Forelimb muscle (tissue), 1 donor: ENCODE measurements at places on chromosomes 4 and X.

DNA sequence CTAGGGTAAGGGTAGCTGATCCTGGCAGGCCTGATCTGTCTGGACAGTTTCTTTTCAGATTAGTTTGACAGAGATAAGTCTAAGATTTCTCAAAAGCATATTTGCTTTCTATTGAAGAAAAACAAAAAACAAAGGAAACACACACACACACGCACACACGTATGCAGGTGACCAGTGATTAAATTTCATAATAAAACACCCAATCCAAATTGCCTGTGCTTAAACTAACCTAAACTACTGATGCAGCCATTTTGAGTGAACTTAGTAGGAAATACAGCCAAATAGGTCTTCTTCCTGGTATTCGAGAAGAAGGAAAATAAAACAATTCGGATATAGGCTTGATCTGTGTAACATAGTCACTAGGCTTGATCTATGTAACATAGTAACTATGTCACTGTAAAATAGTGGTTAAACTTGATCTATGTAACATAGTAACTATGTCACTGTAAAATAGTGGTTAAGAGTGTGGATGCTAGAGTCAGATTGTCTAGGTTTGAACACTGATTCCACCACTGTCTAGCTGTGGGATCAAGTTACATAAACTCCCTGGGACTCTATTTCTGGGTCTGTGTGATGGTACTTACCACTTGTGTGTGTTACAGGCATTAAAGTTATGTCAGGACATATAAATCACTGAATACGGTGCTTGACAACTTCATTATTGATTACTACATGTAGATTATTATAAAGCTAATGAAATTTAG lies 9.8 kb upstream of the CCNG2 start:
- DNase-seq = no peak

DNA sequence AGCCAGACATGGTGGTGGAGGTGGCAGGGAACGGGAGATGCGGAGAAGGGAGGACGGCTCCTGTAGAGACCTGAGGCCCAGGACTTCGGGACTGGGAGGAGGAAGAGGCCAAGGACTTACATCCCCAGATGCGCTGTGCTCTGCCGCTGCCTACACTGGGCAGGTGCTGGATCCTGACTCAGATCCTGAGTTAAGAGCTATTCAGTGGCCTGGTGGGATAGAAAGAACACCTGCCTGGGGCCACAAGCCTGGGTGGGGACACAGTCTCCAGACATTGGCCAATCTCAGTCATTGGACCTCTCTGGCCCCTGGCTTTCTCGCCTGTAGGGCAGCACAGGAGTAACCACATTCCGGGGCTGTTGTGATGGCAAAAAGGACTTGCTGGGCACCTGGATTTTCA lies 10.9 kb upstream of the MSX1 start:
- DNase-seq = no peak

GRCh38 chr4:142324572-142324971 lies 521.5 kb downstream of the INPP4B start:
- DNase-seq = no peak

DNA sequence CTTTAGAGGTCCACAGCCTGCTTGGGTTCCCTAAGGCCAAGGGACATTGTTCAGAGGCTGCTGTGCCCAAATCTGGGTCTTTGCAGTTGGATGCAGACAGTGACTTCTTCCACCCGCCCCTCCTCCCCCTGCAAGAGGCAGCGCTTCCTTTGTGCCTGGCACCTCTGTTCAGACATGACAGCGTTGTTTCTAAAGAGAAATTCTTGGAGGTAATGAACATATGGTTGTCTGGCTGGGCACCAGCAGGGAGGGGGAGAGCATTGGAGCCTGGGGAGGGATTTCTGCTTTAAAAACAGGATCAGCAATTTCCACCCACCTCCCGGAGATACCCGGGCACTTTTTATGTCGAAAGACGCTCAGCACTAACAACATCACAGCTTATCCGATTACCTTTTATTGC lies 51.5 kb downstream of the PSAPL1 start:
- DNase-seq = no peak

DNA sequence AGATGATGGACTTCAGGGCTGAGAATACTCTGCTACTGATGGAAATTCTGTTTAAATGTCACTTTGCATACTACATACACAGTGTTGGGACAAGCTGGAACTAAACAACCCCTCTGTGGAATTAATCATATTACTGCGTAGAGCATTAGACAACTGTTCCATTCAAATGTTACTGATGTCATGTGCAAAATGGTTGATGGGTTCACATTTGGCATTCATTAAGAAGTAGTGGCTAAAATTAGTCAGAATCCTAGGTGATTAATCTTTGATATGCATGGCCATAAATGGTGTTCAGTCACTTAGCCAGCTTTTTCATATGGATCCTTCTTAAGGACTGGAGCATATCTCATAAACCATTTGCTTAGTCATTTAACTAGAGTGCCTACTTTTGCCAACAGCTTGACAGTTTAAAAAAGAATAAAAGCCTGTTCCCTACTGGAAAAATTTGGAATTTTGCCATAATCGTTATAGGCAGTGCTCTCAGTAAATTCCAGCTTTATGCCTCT lies 105.2 kb downstream of the RNF150 start:
- DNase-seq = no peak

- DNase-seq = no peak
Measured at GRCh38 chrX:149040873-149041535, 464.1 kb downstream of the IDS start.

GRCh38 chrX:109632906-109633504 lies 8.0 kb upstream of the KCNE5 start:
- no peak for DNase-seq

DNA sequence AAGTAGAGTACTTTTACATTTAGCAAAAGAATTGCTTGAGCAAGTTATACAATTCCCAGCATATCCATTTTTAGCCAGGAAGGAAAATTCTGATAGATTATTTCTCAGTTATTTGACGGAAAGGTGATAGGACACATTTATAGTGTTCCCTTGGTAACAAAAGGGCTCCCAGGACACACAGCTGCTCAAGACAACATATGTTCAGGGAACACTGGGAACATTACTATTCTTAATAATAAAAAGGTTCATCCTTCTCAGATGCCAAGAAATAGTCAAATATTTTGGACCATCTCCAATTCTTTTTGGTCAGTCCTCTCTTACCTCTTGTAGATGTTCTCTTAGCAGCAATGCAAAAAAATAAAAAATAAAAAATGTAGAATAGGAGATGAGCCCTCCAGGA lies 66.8 kb upstream of the SMAD1 start:
- DNase-seq = peak; percentile 62

DNA sequence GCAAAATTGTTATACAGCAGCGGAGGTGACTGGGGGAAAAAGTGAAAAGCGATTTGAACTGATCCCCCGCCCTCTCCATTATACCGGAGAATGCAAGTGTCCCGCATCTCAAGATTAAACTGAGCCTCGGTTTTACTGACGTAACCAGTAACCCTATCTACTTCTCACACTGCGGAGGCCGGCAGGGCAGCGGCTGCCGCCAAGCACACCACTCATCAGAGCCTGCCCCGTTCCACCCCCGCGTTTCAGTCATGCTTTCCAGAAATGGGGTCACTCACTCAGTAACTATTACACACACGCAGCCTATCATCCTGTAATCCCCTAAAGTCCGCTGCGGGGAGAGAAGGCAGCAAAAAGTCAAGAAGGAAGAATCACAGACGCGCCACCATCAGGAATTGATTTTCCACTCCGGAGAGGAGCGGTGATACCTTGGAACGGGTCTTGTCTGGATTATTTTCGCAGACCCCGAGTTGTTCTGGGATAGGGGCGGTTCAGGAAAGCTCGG lies 1.4 kb downstream of the RPS6KA3 start:
- no peak for DNase-seq

GRCh38 chrX:131322651-131323050 lies 33.5 kb upstream of the IGSF1 start:
- DNase-seq = no peak

DNA sequence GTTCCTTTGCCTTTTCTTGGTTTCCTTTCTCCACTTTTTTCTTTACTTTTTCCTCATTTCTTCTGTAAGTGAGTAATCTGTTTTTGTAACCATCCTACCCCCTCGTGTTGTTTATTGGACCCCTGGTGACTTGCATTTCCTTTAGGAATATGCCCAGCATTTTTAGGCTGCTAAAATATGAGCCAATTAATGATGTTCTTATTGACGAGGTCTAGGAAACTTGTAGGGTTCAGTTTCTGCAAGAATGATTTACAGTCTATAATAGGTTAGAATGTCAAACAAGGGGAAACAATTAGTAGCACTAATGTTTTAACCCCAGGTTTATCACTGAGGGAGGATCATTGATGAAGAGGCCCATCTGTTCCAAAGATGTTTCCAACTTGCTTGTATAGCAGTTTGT lies 79.0 kb downstream of the CPE start:
- DNase-seq = no peak

GRCh38 chrX:46200413-46200812 lies 344.8 kb downstream of the ZNF674 start:
- DNase-seq = no peak

DNA sequence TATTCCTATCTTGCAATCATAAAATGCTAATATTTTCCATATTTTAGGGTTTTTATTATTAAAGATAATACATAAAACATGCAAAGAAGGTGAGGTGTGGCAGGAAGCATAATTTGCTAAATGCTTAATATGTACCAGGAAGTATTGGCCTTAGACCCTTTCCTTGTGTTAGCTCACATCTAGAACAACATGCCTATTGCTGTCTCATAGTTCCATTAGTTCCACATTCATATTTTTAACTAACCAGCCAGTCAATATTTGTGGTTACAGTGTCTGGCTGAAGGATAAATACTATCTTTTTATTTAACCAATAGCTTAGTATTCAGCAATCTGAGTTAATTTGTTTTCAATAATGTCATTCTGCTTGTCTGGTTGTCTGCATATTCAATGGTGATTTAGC lies 432.6 kb downstream of the INPP4B start:
- no peak for DNase-seq

DNA sequence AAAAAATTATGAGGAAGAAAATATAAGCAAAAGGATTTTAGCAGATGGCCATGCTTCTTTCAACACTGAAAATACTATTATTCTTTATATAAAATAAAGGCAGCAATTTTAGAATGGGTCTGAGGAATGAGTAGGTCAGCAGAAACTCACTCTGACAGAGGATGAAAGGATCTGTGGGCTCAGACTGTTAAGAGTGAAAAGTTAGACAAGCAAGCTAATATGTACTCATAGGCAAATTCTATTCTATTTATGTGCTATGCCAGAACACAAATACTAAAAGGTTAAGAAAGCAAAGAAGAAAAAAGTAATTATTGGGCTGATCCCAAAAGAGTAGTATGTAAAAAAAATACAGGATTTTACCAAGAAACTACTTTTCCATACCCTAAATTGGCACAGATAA lies 13.9 kb downstream of the LCORL start:
- DNase-seq = no peak

DNA sequence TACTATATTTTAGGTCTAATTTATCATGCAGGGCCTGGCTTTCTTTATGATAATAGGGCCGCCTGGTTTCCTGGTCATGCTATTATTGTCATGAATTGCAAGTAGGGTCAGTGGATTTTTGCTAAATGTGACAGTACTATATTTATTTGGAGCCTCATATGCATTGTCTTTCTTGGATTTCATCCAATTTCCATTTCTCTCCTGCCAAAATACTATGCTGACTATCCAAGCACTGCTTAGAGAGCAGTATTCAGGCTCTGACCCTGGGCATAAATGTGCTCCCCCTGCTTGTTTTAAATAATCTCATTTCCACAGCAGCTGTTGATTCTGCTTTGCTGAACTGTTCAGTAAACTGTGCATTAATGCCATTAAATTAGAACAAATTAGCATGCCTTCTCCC lies 269.3 kb downstream of the GPM6A start:
- peak; percentile 43 for DNase-seq

DNA sequence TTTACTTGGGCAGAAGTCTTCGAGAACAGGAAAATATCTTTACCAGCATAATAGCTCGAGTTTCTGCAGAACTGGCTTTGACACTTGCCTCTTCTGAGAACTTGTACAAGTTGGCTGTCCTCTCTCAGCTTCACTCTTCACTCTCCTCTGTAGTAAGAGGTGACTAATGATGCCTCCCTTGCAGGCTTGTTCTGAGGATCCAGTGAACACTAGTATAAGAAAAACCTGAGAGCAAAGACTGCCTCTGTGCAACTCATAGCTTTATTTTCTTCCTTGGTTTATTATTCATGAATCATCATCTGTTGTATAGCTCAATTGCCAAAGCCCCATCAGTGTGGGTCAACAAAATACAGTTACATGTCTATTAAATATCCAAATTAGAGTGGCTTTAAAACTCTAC lies 266.7 kb upstream of the CLNK start:
- no peak for DNase-seq

GRCh38 chrX:45134775-45135174 lies 65.9 kb downstream of the DIPK2B start:
- DNase-seq = no peak

- DNase-seq = no peak
Measured at GRCh38 chr4:141375855-141376254, 155.2 kb downstream of the ZNF330 start.

DNA sequence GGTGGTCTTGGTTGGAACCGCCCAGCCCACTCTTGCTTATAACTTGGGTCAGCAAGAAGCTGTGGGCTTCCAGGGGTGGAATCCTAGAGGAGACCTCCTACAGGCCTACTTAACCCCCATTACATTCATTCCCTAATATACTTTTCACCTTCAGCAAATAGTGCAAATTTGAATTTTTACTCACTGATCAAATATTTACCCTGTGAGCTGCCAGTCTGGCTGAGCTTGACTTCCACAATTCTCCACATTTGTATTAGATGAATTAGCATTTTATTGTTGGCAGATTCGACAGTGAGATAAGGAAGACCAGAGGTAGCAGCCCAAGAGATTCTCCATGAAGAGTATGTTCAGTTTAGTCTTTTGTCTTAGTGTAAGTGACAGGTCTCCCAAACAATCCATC lies 199.6 kb downstream of the BCOR start:
- no peak for DNase-seq

- DNase-seq = no peak
Measured at GRCh38 chr4:47551682-47552081, 66.6 kb downstream of the ATP10D start.

- DNase-seq = no peak
Measured at GRCh38 chr4:20570981-20571715, 129.1 kb upstream of the PACRGL start.

DNA sequence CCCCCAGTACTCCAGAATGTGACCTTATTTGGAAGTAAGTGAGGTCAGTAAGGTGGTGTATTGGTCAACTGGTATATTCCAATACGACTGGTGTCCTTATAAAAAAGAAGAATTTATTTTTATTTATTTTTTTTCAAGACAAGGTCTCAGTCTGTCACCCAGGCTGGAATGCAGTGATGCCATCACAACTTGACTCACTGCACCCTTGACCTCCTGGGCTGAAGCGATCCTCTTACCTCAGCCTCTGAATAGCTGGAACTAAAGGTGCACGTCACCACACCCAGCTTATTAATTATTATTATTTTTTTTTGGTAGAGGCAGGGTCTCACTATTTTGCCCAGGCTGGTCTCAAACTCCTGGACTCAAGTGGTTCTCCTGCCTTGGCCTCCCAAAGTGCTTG lies 115.1 kb upstream of the PITX2 start:
- DNase-seq = no peak

GRCh38 chr4:36133658-36134057 lies 110.7 kb downstream of the ARAP2 start:
- no peak for DNase-seq

GRCh38 chr4:148814030-148814429 lies 371.8 kb upstream of the NR3C2 start:
- DNase-seq = no peak
